CD4-positive, alpha-beta T cell treated with Interleukin-4 for 4 hours (primary cell): ENCODE measurements at places on chromosomes 3 and 15.

- DNase-seq = no peak
These were observed 23.9 kb upstream of the GRIP2 start for GRCh38 chr3:14563946-14564539.

- no peak for DNase-seq
These were observed 203.8 kb downstream of the TPRG1 start for GRCh38 chr3:189375532-189375931.

GRCh38 chr3:62601238-62602070, 228.1 kb upstream of the FEZF2 start:
- DNase-seq = no peak

DNA sequence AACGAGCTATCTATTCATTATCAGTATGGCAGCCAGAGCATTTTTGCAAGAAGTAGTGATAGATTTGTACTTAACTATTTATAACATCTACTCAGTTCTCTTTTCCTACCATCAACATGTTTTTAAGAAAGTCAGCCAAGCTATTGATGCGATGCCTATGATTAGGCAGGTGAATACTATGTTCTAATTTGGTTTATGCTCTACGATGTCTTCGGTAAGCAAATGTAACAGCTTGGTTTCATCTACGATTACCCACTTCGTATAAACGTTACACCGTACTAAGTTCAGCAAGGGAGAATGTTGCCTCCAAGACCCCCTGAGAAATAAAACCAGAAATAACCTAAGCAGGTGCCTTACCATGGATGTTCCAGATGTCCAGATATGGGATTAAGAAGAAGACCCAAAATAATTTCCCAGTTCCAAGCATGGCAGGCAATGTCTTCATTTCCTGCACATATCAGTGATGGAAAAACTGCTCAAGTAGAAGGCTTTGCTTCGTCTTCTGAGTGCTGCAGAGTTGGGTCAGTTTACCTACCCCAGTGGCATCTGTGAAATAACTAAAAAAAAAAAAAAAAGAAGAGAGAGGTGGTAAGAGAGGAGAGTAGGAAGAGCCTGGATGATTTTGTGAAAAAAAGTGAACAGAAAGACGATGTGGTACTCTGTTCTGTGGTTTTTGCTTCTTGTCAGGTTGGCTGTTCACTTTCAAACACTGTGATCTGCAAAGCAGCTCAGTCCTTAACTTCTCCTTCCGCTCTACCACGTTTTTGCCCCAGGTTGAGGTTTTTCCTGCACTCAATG, at the start of gene BTLA:
TSS of gene BTLA (minus strand) at position 559 of the 798 bp plus-strand sequence. CDS start at position 445, 114 bp downstream.
- peak; percentile 42 for DNase-seq

DNA sequence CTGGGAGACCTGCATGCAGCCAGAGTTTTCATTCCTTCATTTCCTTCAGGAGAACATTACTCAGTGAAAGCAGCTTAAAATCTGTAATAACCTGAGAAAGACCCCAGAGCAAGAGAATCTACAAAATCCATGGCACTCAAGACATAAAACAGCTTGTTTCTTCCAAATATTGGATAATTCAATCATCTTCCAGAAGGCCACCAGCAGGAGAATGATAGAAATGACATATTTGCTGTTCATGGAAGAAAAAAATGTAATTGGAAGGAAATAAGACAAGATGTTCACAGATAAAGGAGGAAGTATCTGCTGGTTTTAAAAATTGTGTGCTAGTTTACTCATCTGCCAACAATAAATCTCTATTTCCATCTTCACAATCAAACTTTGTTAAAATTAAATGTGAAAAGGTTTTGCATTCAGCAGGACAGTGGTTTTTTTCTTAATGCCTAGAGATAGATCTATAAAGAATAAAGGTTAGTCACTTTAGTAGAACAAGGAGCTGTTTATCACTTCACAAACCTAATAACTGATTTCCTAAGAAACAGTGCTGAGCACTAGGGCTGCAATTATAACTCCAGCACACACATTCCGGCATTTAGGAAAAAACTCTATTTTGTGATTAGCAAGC, 530.8 kb downstream of the NSUN3 start:
- no peak for DNase-seq

DNA sequence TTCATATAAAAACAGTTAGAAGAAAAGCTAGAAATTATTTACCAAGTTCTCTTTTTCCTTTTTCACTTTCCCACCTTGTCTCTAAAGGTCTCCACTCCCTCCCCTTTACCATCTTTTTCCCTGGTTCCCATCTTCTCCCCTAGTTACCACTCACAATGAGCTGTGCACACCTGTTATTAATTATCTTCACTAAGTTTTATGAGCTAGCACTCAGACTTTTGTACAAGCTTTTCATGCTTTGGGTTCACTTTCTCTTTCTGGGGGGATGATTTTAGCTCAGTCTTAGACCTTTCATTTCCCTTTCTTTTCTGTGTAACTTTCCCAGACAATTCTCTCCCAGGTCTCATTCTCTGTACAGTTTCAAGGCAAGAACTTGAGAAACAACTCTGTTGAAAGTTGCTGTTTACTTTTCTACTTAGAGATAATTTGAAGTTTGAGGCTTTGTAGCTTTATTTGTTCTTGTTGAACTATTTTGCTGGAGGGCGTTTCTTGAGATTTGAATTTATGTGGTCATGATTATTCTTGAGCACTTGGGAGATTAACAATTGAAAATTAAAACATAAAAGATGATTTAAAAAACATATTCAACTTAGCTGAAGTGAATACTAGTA, 24.0 kb upstream of the AADAC start:
- no peak for DNase-seq

DNA sequence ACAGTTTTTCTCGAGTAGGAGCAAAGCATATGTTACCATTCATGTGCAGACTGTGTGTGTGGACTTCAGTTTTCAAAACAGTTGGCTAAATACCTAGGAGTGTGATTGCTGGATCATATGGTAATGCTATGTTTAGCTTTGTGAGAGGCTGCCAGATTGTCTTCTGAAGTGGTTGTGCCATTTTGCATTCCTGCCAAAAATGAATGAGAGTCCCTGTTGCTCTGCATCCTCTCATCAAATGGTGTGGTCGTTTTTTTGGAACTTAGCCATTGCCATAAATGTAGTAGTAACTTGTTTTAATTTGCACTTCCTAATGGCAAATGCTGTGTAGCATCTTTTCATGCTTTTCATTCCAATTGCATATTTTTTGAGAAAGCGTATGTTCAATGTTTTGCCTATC, 77.2 kb upstream of the NDN start:
- DNase-seq = no peak

- DNase-seq = no peak
These were observed 400.2 kb downstream of the CNTN3 start for GRCh38 chr3:74214286-74214685.

GRCh38 chr3:52225452-52226228, at the start of gene TLR9:
Gene TLR9, minus strand, starts transcription at chr3:52225645. Its CDS starts 116 bp downstream, at chr3:52225529.
- DNase-seq = no peak
